ENCODE measurements at places on chromosomes 6 and 20. TPM values are rescaled to one million over a fixed set of nuclear protein-coding genes. Genes with fewer than 3 reads are reported as not detected.

The CST4 gene
- total RNA-seq = not detected

The SOBP gene
- total RNA-seq = 2.5 TPM

The UNC5CL gene
- 7.4 TPM for total RNA-seq

The CALHM4 gene
- total RNA-seq = not detected

The SPATS1 gene
- total RNA-seq = not detected

The CST7 gene
- total RNA-seq = 1.7 TPM

The MAN1A1 gene
- 74.2 TPM for total RNA-seq

Data from mucosa of descending colon (tissue), 3 donors.